HuH-7 (cell line): ENCODE measurements at places on chromosomes 2 and 18.

- DNase-seq: no peak
These were observed 144.7 kb upstream of the CREB1 start for GRCh38 chr2:207385076-207385475.

- no peak for DNase-seq
These were observed 7.2 kb downstream of the AGAP1 start for GRCh38 chr2:235500761-235501672.

DNA sequence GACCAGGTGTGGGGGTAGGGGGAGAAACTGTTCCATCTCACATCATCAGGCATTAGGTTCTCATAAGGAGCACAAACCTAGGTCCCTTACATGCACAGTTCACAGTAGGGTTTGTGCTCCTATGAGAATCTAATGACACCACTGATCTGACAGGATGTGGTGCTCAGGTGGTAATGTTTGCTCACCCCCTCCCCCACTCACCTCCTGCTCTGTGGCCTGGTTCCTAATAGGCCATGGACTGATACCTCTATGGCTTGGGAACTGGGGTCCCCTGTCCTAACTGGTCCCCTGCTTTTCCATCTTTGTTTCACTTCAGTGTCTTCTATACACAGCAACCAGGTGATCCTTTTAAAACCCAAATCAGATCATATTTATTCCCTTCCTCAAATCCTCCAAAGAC lies 267.8 kb downstream of the TNS1 start:
- no peak for DNase-seq

- DNase-seq: no peak
These were observed 15.0 kb downstream of the PDCL3 start for GRCh38 chr2:100577777-100578176.

- DNase-seq: no peak
These were observed 908.8 kb upstream of the POU3F3 start for GRCh38 chr2:103945083-103945482.

DNA sequence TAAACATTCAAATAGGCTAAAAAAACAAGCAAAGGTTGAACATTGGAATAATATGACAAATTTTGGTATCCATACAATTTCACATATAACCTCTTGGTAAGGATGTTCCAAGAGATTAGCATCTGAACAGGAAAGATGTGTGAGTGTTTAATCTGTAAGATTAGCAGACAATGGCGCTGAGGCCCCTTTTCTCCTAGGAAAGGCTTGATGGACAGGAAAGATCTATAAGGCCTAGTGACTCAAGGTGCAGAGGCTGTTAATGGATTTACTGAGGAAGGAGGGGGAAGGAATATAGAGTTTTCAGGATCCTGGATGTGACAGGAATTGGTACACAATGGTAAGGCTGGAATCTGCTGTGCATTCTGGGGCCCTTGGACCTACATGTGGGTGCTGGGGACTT lies 48.1 kb upstream of the SMAD2 start:
- DNase-seq: no peak

GRCh38 chr2:46125798-46126197 lies 171.4 kb upstream of the EPAS1 start:
- DNase-seq: no peak

DNA sequence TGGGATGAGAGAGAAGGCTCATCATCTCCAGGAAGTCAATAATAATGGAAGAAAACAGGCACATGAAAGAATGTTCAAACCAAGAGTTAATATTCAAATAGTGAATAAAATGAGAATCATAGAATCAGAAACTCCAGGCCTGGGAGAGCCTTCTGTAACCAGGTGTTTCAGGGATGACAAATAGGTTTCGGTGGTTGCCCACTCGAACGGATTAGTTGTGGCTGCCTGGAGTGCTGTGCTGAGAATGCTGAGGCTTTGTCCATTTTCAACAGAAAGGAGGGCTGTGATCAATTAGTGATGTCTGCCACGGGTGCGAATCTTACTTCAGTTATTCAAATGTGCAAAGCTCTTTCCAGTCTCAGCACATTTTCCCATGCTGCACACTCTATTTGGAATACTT lies 227.3 kb downstream of the INSIG2 start:
- no peak for DNase-seq

- no peak for DNase-seq
These were observed 57.3 kb downstream of the GULP1 start for GRCh38 chr2:188349019-188349418.

GRCh38 chr18:11310476-11311086 lies 161.2 kb upstream of the PIEZO2 start:
- peak; percentile 61 for DNase-seq

DNA sequence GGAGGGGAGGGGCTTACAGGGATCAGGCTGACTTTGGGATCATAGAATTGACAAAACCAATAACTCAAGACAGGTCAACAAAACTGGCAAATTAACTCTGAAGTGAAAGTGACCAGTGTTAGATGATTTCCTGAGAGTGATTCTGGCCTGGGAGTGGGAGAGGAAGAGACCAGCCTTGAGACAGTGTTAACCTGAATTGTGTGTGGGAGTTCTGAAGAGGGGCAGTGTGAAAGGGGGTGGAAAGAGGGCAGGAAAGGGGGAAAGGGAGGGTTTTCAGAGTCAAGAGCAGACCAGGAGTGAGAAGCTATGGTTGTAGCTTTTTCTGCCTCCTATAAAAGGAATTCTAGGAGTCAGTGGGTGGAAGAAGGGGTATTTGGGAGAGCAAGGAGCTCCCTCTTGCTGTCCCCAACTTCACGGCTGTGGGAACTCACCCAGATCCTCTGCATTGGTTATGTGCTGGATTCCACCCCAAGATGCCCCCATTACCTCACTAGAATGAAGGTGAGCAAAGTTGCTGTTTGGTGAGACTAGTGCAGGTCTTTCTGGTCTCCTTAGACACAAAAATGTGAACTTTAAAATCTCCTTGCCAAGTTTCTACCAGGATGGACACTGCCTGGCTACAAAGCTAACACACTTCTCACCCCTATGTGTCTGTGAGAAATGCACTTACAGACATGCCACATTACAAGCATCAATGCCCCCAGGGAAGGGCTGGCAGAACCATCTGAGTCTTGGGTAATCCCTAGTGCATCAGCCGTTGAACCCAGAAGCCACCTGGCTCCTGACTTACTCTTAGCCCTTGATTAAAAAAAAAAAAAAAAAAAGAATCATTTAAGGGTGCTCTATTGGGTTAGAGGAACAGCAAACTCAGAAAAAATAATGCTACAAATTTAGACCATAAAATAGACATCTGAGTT lies 61.6 kb downstream of the BMP10 start:
- no peak for DNase-seq

GRCh38 chr2:229566370-229566769 lies 148.0 kb downstream of the DNER start:
- no peak for DNase-seq
